Lower lobe of right lung (tissue), 2 donors: ENCODE measurements at places on chromosomes 12 and 14. TPM values are rescaled to one million over a fixed set of nuclear protein-coding genes. Genes with fewer than 3 reads are reported as not detected.
A peak's percentile ranks its signal among the peaks of the same experiment; 100 is the strongest.

- no peak for DNase-seq
Measured at GRCh38 chr12:2341871-2342270, 289.1 kb downstream of the CACNA1C start.

DNA sequence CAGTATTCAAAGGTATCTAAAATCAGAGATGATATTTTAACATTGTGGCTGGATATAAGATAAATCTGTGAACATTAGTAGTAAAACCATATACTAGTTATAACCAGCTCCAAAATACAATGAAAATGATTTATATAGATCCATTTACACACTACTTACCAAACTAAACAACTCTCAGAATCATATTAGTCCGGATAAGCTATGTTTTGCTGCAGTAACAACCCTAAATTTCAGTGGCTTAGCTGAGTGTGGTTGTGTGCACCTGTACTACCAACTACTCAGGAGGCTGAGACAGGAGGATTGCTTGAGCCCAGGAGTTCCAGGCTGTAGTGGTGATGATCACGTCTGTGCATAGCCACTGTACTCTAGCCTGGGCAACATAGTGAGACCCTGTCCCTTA lies 23.8 kb downstream of the ZDHHC17 start:
- DNase-seq = no peak

DNA sequence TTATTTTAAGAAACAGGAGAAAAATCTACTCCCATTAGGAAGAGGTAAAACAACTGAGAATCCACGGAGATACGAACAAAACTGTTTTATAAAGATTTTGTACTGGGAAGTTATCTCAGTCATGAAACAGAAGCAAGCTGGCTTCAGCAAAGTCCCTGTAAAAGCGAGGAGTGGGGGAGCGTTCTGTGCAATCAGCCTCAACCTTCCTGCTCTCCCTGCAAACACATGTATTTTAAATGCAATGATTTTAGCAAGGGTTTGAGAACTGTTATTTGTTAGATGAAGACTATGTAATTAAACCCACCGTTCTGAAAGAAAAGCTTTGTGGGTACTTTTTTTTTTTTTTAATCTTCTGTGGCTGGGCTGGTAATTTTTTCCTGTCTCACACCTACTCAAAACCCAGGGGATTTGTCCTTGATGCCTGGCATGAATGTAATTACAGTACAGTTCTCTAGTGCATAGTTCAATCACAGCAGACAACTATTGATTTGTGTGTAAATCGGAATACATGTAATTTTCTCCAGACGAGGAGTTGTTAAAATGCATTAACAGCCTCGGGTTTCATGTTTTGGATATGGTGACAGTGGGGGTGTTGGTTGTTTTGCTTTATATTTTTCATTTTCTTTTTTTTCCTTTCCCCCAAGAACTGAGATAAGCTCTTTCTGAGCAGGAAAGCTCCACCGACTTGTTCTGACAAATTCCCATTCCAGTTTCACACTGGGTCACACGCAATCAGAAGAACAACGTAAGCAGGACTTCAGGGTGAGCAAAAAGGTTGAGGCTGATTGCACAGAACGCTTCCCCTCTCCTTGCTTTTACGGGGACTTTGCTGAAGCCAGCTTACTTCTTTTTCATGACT lies 153.6 kb downstream of the PHLDA1 start:
- DNase-seq = no peak

GRCh38 chr12:69689638-69690037 lies 9.5 kb downstream of the BEST3 start:
- DNase-seq = no peak

DNA sequence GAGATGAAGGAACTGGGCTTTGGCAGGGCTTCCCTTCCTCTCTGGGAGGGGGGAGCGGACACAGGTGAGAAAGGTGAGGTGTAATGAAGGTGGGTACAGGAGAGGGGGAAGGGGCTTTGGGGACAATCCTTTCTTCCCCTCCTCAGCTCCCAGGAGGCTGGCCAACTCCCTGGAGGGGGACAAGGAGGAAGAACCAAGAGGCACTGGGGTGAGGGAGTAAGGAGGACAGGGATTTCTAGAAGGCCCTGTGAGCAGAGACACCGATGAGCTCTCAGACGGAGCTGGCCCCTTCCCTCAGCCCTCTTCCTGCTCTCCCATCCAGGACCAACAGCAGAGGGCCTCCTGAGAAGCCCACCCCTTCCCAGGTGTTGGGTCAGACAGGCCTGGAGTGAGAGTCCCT lies 53.4 kb downstream of the PLEKHG3 start:
- peak; percentile 7 for DNase-seq

Gene AKAP6
- 8.6 TPM for total RNA-seq
